Right atrium auricular region (tissue), 2 donors: ENCODE measurements at places on chromosomes 12 and 14.

DNA sequence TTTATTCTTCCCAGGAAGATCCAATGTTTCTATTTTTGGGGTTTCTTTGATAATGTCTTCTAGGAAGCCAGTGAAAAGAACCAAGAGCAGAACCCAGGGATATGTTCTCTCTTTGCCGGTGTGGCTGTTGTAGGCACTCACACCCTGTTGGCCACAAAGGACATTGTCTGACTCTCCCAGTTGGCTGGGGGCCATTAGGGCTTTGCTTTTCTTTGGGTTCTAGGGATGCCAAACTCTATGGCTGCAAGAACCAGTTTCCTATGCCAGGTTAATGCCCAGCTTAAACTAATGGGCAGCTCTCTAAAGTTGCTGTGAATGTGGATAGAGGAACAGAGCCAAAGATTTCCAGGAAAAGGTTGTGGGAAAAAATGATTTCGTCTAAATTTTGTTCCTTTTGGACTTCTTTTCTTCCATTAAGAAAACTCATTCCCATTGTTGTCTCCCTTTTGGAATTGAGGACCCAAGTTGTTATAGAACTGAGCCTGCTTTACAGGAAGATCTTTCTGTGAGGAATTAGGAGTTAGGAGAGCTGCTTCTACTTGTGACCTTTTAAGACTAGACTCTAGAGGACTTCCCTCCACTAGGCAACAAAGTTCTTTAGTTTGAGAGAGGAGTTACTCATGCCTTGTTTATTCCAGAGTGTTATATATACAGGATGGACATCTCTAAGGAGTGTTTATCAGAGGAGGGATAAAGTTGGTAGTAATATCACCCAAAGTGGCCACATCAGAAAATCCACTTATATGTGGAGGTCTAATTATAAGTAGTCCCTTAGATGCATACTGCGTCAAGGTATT, 13.1 kb downstream of the COPZ1 start:
- no peak for DNase-seq

- DNase-seq: no peak
These were observed 279.8 kb downstream of the DUSP6 start for GRCh38 chr12:89072294-89073026.

- DNase-seq: no peak
These were observed 1.5 kb downstream of the TCP11L2 start for GRCh38 chr12:106304001-106304421.

- no peak for DNase-seq
These were observed 11.0 kb downstream of the TPCN1 start for GRCh38 chr12:113232089-113232839.

GRCh38 chr12:112179916-112180315, 54.6 kb downstream of the TRAFD1 start:
- DNase-seq: no peak

GRCh38 chr14:74218462-74218861, 20.8 kb upstream of the VSX2 start:
- no peak for DNase-seq

DNA sequence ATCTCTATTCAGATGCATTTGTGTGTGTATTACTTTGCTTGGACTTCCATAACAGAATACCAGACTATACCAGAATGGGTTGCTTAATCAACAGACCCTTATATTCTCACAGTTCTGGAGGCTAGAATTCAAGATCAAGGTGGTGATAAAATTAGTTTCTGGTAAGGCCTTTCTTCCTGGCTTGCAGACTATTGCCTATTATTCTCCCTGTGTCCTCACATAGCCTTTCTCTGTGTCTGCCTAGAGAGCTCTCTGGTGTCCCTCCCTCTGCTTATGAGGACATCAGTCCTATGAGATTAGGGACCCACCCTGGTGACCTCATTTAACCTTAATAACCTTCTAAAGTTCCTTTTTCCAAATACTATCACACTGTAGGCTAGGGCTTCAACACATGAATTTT, 106.0 kb downstream of the FAR2 start:
- DNase-seq: no peak

GRCh38 chr14:75793806-75794205, 132.8 kb downstream of the TTLL5 start:
- DNase-seq: no peak

GRCh38 chr14:91399868-91400640, 17.6 kb downstream of the CCDC88C start:
- no peak for DNase-seq

DNA sequence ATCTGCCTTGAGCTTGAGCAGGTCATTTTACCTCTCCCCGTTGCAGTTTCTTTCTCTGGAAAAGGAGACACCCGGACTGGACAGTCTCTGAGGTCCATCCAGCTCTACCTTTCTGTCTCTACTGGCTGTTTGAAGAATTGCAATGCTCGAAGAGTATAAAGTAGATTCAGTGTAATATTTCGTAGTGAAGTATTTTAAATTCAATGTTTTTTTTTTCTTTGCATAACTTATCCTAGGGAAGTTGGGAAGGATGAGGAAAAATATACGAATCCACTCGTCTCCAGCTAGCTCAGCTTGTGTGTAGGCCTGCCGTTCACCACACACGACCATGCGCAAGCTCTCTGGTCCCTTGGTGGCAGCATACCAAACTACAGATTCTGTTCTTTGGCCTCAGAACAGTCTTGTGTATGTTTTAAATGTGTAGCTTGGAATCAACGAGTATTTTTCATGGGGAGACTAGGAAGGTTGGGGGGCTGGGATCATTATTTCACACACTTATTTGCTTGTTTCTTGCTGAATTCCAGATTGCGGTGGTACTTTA, 307.9 kb downstream of the CACNA1C start:
- no peak for DNase-seq

- DNase-seq: peak; percentile 95
These were observed 59.3 kb upstream of the VASH1 start for GRCh38 chr14:76701981-76702380.

- no peak for DNase-seq
These were observed 584.5 kb downstream of the SLC16A7 start for GRCh38 chr12:60180298-60180697.
